ENCODE measurements at places on chromosomes 1 and 21.

GRCh38 chr1:230868736-230869385 lies 540 bp upstream of the C1orf198 start:
- DNase-seq = no peak

- no peak for DNase-seq
Measured at GRCh38 chr1:200893411-200893901, 1.2 kb upstream of the INAVA start.

DNA sequence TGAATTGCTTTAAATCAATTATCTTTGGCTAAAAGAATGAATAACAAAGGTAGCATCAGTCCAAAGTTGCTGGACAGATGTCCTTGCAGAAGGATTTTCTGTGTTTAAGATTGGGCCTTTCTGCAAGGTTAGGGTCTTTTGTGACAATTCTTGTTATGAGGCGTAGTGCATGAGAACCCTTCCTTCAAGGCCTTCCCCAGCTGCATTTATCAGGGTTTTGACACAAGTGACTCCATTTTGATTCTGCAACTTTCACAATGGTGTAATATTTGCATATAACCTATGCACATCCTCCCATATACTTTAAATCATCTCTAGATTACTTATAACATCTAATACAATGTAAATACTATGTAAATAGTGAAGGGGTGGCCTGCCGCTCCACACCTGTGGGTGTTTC lies 1.1 kb upstream of the SETD4 start:
- no peak for DNase-seq

DNA sequence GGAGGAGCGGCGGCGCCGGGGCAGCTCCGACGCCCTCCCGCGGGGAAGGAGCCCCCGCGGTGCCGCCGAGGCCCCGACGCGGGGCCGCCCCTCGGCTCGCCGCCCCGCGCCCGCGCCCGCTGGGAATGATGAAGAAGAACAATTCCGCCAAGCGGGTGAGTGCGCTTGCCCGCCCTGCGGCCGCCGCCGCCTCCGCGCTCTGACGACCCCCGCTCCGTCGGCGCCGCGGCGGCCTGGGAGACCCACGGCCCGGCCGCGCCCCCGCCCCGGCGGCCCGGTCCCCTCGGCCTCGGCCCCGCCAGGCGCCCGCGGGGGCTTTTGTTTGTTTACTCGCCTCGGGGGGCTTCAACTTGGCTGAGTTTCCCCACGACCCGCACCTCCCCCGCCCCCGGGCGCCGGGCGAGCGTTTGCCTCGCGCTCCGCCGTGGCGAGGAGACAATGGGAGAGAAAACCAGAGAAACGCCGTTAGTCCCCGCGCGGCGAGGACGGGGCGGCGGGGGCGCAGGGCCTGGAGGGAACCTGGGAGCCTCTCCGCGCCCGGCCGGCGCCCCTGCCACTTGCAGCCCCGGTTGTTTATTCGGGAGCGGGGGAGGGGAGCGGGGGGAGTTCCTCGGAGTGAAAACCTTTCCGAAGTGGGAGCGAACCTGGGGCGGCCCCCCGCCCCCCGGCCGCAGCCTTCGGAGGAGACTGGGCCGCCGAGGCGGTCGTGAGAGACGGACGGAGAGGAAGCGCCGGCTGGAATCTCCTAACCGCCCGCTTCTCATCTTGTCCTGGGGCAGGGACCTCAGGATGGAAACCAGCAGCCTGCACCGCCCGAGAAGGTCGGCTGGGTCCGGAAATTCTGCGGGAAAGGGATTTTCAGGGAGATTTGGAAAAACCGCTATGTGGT lies 661 bp downstream of the PLEKHO1 start:
- DNase-seq = no peak

DNA sequence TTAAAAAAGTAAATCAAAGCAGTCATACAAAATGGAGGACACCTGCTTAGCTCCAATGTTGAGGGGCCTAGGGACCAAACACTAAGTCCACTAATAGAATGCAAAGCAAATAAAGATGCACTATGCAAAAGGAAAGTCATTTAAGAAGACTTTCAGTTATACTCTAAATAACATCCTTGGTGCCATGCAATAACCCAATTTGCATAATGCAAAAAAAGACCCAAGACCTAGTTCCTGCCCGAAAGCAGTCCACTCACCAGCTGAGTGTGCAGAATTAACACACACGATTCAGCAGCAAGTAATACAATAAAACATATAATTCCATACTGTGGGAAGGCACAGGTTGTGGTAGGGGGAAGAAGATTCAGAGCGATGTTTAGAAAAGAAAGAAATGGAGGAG lies 101.8 kb downstream of the TGFBR3 start:
- DNase-seq = no peak

DNA sequence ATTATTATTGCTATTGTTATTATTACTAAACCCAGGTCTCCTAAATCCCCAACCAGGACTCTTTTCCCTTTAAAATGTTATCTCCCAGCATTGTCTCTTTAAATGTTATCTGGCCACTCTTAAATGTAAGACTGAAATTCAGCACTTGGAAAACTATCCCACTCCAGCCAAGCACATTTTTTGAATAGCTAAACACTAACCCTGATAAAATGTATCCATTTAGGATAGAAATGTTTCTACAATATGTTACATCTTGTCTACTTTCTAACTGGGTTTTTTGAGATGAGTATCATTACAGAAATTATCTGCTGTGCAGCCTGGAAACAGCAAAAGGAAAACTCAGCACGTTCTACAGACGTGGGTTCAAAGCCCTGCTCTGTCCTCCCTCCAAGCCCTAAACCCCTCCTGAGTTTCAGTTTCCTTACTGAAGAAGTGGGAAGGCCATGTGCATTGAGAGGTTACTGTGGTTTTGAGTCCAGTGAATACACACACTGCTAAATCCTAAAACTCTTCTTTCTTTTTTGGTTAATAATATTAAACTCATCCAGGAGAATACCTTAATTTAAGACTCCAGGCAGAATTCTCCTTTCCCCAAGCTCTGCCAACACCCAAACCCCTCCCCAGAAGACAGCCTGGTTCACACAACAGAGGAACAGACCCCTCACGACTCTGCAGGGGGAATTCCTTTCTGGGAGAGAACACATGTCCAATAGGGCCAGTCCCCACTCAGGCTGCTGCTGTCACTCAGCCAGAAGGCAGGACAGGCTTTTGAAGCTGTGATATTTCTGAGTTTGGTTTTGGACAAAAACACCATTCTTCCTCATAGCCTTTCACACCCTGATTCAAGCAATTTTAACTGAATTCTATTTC lies 41.9 kb downstream of the HIVEP3 start:
- DNase-seq = no peak

GRCh38 chr1:43937179-43937865 lies 3.7 kb downstream of the ARTN start:
- DNase-seq = no peak

DNA sequence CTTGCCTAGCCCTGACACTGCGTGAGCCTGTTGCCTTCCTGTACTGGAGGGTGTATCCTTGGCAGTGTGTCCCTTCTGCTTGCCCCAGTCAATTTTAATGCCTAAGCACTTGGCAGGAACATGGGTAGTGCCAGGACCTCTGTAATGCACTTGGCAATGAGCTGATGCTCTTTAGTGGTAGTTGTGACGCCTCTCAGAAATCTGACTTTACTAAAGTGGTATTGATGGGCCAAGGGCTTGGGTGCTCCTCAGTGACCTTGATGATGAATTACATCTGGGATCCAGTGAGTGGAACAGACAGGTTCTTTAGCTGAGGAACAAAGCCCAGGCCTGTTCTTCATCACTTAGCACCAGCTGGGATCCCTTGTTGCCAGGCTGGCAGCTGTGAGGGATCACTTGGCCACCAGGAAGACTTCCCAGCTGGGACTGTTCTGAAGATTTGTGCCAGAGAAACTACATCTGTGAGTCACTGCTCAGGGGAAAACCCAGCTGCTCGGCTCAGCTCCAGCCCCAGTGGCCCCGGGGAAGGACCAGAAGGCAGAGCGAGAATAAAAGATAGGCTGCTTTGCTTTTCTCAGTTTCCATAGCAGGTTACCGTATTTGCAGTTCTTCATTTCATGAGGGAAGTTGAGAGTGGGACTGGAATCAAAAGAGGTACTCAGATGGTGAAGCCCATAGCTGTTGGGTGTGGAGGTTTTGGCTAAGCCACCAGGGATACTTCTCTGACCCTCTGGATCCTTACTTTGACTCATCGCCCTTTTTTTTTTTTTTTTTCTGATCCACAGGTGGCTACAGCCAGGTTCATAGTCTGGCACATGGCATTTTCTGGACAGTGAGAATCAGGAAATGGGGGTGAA lies 28.5 kb upstream of the KCNA2 start:
- DNase-seq = no peak

- DNase-seq = no peak
Measured at GRCh38 chr1:197081117-197081753, 14.2 kb upstream of the F13B start.

GRCh38 chr1:57470036-57470435 lies 46.2 kb upstream of the DAB1 start:
- DNase-seq = no peak

GRCh38 chr1:205274041-205274691 lies 46.4 kb downstream of the TMCC2 start:
- no peak for DNase-seq

DNA sequence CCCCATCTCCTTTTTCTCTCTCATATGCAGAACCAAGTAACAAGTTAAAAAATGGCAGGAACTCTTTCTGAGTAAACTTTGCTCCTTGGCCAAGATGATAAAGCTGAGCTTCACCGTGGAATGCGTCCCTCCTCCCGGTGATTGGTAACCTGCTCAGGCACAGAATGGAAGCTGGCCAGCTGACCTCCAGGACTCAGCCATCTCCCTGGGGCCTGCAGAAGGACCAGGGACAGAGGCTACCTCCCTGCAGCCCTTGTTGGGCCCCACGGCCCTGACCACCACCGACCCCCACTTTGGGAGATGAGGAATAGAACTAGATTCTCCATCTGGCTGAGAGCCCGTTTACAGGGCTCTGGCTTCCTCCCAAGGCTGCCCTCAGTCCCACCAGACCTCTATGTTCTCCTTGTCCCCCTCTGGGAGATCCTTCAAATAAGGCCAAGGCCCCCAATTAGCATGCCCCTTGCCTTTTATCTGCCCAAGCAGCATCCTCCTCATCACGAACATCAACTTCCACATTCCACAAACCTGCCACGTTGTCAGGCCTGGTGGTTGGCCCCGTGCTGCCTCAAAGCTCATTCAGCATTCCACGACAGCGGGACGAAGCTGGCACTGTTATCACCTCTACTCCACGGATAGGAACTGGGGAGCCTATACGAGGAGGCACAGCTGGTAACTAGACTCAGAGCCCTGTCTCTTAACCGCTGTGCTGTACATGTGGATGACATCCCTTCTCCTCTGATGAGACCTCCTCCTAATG lies 74.2 kb downstream of the CD34 start:
- DNase-seq = no peak

DNA sequence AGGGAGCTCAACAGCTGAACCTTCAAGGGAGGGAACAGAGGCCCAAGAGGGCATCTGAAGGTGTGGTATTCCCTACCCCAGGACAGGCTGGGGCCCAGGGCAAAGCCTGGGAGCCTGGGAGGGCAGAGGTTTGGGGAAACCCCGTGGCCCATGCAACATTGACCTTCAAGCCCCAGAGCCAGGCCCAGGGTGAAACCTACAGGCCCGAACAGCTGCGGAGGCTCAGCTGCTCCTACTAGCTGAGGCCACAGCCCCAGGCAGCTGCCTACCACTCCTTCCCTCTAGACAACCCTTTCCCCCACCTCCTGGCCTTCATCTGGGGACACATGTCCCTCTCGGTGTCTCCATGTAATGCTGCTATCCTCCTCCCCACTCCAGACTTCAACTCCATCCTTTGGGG lies 3.2 kb downstream of the LAD1 start:
- no peak for DNase-seq

DNA sequence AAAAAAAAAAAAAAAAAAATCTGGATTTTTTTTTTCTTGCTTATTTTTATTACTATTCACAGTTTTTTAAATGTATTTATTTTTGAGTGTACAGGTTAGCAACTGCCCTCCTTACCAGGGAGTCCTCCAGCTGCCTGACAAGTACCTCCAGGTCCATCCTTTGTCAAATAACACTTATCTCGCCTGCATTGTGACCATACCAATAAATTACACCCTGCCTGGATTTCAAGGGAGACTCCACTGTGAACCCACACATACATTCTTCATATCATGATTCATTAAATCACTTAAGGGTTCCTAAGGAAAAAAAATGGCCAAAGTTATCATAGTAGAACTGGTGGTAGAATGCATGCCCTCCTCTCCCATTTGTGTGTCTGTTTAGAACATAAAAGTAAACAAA lies 38.4 kb downstream of the EEIG2 start:
- DNase-seq = no peak

GRCh38 chr1:184260382-184260781 lies 126.4 kb upstream of the C1orf21 start:
- no peak for DNase-seq

GRCh38 chr21:41802684-41803083 lies 35.8 kb upstream of the RIPK4 start:
- DNase-seq = no peak

GRCh38 chr1:84020151-84020550 lies 21.2 kb upstream of the TTLL7 start:
- no peak for DNase-seq

- DNase-seq = peak; percentile 34
Measured at GRCh38 chr1:200072636-200073285, 45.3 kb downstream of the NR5A2 start.

- DNase-seq = no peak
Measured at GRCh38 chr21:27268290-27268689, 301.4 kb upstream of the ADAMTS5 start.

DNA sequence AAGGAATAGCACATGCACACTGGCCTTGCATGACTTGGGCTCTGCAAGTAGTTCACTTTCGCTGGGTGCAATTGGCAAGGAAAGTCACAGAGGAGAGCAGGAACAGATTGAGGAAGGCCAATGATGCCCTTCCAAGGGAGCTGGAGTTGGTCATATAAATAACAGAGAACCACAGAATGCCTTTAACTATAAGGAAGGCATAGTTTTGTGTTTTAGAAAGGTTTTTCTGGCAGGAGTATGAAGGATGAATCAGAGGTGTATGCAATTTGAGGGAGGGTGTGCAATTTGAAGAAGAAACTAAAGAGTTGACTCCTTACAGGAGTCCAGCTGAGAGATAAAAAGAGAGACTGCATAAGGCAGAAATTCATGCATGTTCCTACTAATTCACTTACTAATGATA lies 112.1 kb downstream of the PHTF1 start:
- DNase-seq = no peak

GRCh38 chr1:228369608-228370438 lies 36.8 kb downstream of the TRIM11 start:
- no peak for DNase-seq

- no peak for DNase-seq
Measured at GRCh38 chr1:180154003-180154324, 705 bp upstream of the QSOX1 start.

DNA sequence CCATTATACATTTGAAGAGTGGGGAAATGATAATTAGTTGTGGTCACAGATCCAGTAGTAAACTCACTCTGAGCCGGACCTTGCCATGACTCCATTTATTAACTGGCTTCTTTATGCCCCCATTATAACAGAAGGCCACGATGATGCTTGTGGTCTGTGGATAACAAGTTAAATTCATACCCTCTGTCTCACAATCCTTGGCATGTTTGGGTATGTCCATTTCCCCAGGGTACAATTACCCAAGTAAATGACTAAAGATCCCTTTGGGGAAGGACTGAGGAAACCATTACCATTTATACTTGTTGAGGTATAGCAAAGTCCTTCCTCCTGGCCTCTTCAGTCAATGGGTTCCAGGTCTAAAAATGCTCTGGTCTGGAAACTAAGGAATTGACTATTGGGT lies 7.3 kb upstream of the USP1 start:
- DNase-seq = no peak

Data from glomerular endothelial cell (primary cell).